Gastroesophageal sphincter (tissue), 4 donors: ENCODE measurements at places on chromosomes 2 and 18. TPM values are rescaled to one million over a fixed set of nuclear protein-coding genes. Genes with fewer than 3 reads are reported as not detected.
A peak's percentile ranks its signal among the peaks of the same experiment; 100 is the strongest.

DNA sequence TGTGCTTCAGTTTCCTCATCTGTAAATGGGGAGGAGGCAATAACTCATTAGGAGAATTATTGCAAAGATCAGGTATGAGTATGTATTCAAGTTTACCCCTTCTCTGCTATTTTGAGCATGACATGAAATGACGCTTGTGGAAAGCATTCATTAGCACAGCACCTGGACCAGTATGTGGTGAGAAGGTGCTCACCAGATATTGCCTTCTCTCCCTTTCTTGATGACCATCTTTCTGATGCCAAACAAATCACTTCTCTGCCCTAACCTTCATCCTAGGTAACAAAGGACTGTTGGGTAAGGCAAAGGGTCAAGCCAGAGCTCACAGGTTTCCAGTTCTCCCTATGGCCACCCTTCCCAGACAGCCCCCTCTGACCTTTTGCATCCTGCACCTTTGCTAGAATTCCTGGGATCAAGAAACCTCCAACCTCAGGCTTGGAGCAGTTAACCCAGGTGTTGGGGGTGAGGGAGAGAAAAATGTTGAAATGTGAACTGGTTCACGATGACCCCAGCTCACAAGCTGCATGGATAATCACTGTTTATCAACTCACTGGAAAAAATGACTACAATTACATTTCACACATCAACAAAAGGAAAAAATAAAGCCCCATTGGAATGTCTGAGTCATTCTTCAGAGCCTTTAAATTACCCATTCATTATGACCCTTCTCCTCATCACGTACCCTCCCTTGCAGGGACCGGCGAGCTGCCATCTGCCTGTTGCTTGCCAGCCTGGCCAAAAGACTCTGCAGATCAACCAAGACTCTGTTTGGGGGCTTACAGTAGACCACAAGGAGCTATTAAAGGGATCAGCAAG, 41.6 kb downstream of the LBH start:
- peaks cover 15% of the 10 kb centered on the region for H3K4me1 ChIP-seq
- ATAC-seq = no peak
- H3K4me3 ChIP-seq = no peak overlapping the region
- no peaks in the 10 kb centered on the region for H3K36me3 ChIP-seq

- no peak overlapping the region for H3K27ac ChIP-seq
- H3K27me3 ChIP-seq = no peaks in the 10 kb centered on the region
- no peaks in the 10 kb centered on the region for H3K4me1 ChIP-seq
- H3K4me3 ChIP-seq = no peak overlapping the region
Measured at GRCh38 chr2:146873646-146874259, 971.1 kb upstream of the ACVR2A start.

DNA sequence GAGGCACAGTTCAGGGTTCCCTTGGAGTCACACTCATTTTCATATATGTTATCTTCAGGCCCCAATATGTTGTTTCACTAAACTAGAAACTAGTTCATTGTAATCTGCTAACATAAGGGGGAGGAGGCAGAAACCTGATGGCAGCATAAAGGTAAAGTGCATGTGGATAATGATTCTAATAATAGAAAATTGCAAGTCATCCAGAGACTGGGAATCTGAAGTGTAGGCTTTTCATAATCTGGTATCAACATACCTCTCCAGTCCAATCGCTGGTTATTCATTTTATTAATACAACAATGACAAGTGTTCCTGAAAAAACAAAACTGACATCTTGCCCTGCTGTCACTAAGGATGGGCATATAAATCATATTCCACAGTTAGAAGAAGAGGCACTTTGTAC, 326.3 kb upstream of the ZNF804A start:
- H3K36me3 ChIP-seq = no peaks in the 10 kb centered on the region
- no peaks in the 10 kb centered on the region for H3K4me1 ChIP-seq
- no peak overlapping the region for H3K4me3 ChIP-seq
- ATAC-seq = no peak
- H3K27me3 ChIP-seq = no peaks in the 10 kb centered on the region
- no peak overlapping the region for H3K27ac ChIP-seq

DNA sequence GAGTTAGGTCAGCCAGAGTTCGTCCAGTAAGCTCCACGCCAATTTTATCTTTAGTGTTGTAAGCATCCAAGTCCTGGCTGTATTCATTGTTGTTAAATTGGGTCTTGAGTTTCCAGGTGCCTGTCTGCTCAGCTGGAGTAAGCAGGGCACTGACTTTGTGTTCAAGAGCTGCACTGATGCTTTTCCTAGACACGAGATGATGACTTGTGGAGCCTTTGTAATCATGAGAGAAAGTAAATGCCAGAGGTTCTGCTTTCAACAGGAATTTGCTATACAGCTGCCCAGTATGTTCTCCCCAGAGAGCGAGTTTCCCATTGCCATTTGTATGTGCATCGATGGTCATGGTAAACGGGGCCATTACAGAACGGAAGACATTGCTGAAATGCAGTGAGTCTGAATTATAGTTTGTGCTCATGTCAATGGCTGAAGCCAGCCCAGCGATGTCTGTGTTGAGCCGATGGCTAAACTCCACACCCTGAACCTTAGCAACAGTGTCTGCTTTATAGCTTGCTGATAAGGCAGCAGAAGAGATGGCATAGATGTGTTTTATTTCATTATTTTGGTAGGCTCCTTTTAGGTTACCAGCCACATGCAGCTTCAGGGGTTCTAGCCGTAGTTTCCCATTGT, 32.9 kb downstream of the APOB start:
- no peak overlapping the region for H3K27ac ChIP-seq
- ATAC-seq = no peak
- H3K36me3 ChIP-seq = no peaks in the 10 kb centered on the region
- H3K4me3 ChIP-seq = no peak overlapping the region
- peaks cover 6% of the 10 kb centered on the region for H3K4me1 ChIP-seq

- H3K27ac ChIP-seq = no peak overlapping the region
- H3K4me3 ChIP-seq = no peak overlapping the region
- no peaks in the 10 kb centered on the region for H3K27me3 ChIP-seq
- H3K36me3 ChIP-seq = peaks cover 6% of the 10 kb centered on the region
Measured at GRCh38 chr2:121471532-121472469, 58.9 kb upstream of the RNU4ATAC start.

DNA sequence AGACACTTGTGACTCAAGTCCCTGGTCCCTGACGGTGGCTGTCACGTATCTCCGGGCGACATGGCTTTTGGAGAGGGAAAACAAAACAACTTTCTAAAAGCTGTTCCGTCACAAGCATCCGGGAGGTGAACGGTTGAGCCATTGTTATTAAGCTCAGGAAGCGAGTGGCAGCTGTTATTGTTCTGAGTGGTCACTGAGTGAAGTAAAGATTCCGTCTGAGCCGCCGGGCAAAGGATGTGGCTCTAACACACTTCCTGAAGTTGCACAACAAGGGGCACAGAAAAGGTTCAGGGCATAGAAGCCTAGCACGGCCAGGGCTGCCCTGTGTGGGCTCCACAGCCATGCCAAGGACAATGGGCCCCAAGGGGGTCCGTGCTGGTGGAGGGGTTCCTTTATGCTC, 24.3 kb downstream of the INPP5D start:
- peak overlapping the region; percentile 70 for H3K27ac ChIP-seq
- peak; percentile 68 for ATAC-seq
- no peaks in the 10 kb centered on the region for H3K27me3 ChIP-seq

GRCh38 chr2:116098049-116098448, 1655.6 kb downstream of the DPP10 start:
- H3K4me1 ChIP-seq = no peaks in the 10 kb centered on the region
- ATAC-seq = no peak
- H3K36me3 ChIP-seq = no peaks in the 10 kb centered on the region
- no peaks in the 10 kb centered on the region for H3K27me3 ChIP-seq
- H3K4me3 ChIP-seq = no peak overlapping the region
- H3K27ac ChIP-seq = no peak overlapping the region

DNA sequence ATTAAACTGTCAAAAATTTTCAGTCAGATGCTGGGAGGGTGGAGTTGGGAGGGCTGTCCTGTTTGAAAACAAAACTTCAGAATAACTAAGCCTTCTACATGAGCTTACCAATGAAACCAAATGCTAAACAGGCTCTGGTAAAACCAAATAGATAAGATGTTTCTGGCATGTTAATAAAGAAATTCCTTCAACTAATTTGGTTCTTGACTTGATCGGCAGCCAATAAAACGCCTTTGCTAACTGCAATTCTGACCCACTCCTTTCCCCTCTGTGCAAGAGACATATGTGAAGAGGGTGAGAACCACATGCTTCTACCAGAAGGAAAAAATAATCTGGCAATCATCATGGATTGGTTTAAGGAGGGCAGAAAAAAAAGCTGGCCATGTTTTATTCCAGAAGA, 20.9 kb downstream of the MAP4K3 start:
- H3K27me3 ChIP-seq = no peaks in the 10 kb centered on the region
- no peaks in the 10 kb centered on the region for H3K36me3 ChIP-seq
- H3K4me1 ChIP-seq = peaks cover 5% of the 10 kb centered on the region
- H3K4me3 ChIP-seq = no peak overlapping the region
- ATAC-seq = no peak

DNA sequence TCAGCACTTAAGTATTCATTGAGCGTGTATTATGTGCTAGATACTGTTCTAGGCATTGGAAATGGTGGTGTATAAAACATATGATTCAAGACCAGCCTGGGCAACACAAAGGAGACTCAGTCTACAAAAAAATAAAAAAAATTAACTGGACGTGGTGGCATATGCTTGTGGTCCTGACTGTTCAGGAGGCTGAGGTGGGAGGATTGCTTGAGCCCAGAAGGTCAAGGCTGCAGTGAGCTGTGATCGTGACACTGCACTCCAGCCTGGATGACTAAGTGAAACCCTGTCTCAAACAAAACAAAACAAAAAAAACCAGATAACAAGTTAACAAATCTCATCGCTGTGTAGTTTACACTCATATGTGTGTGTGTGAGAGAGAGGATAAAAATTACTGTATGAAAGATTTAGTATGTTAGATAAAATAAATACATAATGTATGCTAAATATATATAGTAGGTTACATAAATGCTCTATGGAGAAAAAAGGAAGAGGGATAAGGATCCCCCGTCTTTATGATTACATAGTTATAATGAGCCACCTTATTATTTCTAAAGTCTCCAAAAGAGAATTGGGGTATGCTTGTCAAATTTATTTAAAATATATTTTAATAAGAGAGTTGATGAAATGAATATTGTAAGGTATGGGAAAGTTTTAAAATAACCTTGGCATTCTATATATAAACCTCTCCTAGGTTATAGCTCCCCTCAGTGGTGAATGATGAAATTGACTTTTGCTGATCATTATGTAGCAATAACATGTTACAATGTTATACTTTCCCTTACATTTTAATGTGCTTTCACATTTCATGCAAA, 69.2 kb downstream of the EHBP1 start:
- no peaks in the 10 kb centered on the region for H3K27me3 ChIP-seq
- no peak overlapping the region for H3K4me3 ChIP-seq
- ATAC-seq = peak; percentile 58

DNA sequence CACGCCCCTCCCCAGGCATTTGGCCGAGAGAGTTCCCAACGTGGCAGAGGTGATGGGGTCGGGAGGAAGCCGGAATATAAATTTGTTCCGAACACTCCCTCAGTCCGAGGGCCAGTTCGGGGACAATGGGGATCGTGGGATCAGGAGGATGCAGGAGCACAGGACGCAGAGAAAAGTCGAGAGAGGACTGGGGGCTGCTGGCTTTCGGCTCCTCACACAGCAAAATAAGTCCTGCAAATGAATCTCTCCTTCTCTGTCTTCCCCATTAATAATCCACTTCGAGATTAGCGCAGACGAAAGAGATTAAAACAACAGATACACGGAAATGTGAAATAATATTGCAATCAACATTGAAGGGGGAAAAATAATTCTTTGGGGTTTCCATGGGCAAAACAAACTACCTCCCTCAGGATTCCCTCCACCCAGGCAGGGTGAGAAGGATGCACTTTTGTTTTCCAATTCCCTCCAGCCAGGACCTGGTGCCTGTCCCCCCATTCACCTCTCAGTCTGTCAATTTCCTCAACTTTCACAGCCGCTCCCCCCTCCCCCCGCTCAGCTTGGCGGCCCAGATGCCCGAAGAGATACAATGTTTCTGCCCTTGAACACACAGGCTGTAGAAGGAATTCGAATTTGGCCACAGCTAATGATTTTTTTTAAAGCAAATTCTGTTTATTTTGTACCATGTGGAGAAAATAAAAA, 3.1 kb upstream of the ZEB2 start:
- ATAC-seq = no peak
- peaks cover 23% of the 10 kb centered on the region for H3K4me1 ChIP-seq
- H3K27me3 ChIP-seq = peaks cover 83% of the 10 kb centered on the region
- H3K27ac ChIP-seq = peak overlapping the region; percentile 87
- H3K4me3 ChIP-seq = peak overlapping the region; percentile 59

DNA sequence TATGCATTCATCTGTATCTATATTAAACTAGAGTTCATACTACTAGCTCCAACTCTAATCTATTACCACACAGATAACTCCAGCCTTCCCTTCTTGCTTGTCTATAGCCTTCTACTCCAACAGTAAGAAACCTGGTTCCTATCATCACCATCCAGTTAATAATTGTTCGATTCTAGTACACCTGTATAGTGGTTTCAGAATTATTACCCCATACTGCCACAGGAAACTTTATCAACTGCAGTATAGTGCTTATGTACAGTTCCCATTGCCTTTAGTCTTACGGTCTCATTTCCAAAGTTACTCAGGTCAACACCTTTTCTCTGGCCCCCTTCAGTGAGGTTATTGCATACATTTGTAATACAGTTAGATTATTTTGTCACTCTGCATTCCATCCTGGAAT, 14.5 kb downstream of the METTL8 start:
- no peaks in the 10 kb centered on the region for H3K27me3 ChIP-seq
- H3K27ac ChIP-seq = no peak overlapping the region
- no peak for ATAC-seq
- H3K4me1 ChIP-seq = peaks cover 3% of the 10 kb centered on the region

- no peaks in the 10 kb centered on the region for H3K27me3 ChIP-seq
- ATAC-seq = no peak
- peak overlapping the region; percentile 40 for H3K27ac ChIP-seq
- no peaks in the 10 kb centered on the region for H3K4me1 ChIP-seq
- H3K36me3 ChIP-seq = no peaks in the 10 kb centered on the region
- H3K4me3 ChIP-seq = no peak overlapping the region
Measured at GRCh38 chr2:38201784-38202183, 125.8 kb upstream of the CYP1B1 start.

- H3K27me3 ChIP-seq = peaks cover 4% of the 10 kb centered on the region
- no peaks in the 10 kb centered on the region for H3K36me3 ChIP-seq
- H3K4me1 ChIP-seq = no peaks in the 10 kb centered on the region
- ATAC-seq = no peak
- H3K27ac ChIP-seq = no peak overlapping the region
Measured at GRCh38 chr18:51953521-51953920, 386.5 kb upstream of the DCC start.

GRCh38 chr2:73050121-73050545, 21.4 kb downstream of the SFXN5 start:
- no peak overlapping the region for H3K4me3 ChIP-seq
- no peak overlapping the region for H3K27ac ChIP-seq
- H3K4me1 ChIP-seq = no peaks in the 10 kb centered on the region
- H3K36me3 ChIP-seq = peaks cover 18% of the 10 kb centered on the region
- ATAC-seq = no peak

- no peak for ATAC-seq
- H3K4me1 ChIP-seq = no peaks in the 10 kb centered on the region
- H3K36me3 ChIP-seq = no peaks in the 10 kb centered on the region
- H3K27me3 ChIP-seq = no peaks in the 10 kb centered on the region
Measured at GRCh38 chr18:44968336-44968735, 287.6 kb downstream of the SETBP1 start.

- no peaks in the 10 kb centered on the region for H3K36me3 ChIP-seq
- no peak for ATAC-seq
- H3K4me3 ChIP-seq = peak overlapping the region; percentile 44
- no peaks in the 10 kb centered on the region for H3K27me3 ChIP-seq
Measured at GRCh38 chr18:75205514-75206132, 3.3 kb downstream of the PTGR3 start.

SLC11A1 gene
- 5.9 TPM for total RNA-seq

GCKR gene
- 0.58 TPM for total RNA-seq

CRIM1 gene
- total RNA-seq = 175 TPM

DQX1 gene
- total RNA-seq = not detected

AFF3 gene
- 45.5 TPM for total RNA-seq

BCL2 gene
- 34.1 TPM for total RNA-seq

KLHL30 gene
- 4.2 TPM for total RNA-seq

NYAP2 gene
- not detected for total RNA-seq

PPP1R7 gene
- total RNA-seq = 74.3 TPM
